ENCODE measurements at places on chromosomes 13 and 19.

- no peak for DNase-seq
Observed at GRCh38 chr13:96844195-96844594, 150.1 kb downstream of the OXGR1 start.

DNA sequence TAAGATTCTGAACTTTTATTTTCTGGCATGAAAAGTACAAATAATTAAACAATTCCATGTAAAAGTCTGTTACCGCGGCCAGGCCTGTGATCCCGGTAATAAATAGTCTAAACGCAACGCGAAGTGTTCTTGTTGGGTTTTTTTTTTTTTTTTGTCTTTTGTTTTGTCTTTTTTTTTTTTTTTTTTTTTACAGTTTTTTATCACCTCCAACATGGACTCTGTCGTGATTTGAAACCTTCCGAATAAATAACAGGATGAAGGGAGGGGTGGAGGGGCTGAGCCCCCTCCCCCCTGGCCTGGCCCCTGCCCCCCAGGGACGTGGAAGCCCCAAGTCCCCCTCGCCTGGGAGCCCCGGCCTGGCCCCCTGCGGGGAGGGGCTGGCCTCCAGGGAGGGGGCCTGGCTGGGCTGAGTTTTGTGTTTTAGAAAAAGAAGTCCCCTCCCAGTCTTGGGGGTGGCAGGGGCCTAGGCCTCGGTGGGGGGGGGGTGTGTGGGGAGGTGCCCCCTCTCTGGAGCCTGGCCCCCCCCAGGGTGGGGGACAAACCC lies 16.0 kb downstream of the PRKCSH start:
- DNase-seq, result no peak

DNA sequence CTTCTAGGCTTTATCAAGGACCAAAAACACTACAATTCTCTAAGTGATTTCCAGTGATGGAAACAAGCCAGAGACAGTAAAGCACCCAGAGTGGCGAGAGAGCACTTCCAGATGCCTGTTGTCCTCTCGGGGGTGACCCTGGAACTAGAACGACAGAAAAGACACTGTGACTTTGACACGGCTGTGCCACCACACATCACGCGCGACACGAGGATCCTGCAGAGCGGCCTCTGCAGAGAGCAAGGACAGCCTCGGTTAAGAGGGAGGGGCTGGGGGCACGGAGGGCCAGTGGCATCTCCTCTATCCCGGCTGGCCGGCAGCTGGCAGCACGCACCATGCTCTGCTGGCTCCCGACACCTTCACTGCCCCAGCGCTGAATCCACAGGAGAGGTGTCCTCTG lies 42.3 kb downstream of the SUGP2 start:
- DNase-seq, result no peak

DNA sequence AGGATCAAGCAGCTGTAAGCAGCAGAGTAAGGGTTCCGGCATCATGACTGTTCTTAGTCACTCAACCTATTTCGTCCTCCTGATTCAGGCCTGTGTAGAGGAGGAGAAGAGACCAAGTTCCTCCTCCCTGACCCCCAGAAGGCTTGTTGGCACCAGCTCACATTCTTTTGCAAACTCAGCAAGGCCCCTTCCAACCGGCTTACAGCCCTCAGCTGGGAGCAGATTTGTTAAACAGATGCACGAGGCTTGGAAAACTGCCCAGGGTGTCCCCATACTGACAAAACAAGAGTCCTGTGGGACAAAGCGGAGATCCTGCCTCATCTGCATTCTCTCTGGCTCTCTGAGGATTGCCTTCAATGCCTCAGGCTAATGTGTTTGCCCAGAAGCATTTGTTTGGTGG lies 113.2 kb upstream of the SOX21 start:
- DNase-seq, result peak; percentile 74

GRCh38 chr13:63075126-63075525 lies 1659.5 kb upstream of the PCDH20 start:
- no peak for DNase-seq

GRCh38 chr19:40445780-40446262 lies 1.7 kb upstream of the SERTAD3 start:
- DNase-seq, result no peak

DNA sequence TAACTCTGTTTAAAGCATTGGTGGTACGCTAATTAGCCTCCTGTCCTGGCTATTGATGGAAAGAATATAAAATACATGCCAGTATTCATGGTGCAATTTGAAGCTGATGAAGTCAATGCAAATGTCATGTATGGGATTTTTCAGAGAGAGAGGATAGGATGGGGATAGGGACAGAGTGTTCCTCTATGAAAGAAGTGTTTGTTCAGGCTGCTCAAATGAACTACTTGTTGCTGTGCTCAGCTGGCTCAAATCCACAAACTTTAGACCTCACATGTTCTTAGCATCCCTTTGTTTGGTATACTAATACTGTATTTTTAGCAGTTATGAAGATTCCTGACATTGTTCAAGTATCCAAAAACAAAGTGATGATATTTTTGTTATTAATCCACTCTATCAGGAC lies 116.5 kb downstream of the SLITRK1 start:
- DNase-seq, result peak; percentile 88

DNA sequence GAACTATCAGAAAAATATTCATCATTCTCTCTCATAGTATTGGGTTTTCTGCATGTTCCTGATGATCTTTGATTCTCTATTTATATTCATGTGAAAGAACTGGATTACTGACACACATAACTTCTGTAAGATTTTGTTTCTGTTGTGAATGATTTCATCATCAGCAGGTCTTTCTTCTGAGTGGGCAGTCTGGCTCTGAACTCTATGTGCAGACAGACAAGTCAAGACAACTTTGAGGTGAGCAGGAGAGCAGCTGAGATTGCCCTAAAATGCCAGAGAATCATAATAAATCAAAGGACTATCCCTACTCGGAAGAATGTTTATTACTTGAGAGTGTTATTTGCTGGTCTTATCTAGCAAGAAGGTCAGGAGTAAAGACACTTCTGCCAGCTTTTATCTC lies 652.1 kb upstream of the GPC6 start:
- DNase-seq, result no peak

GRCh38 chr19:5803752-5804515 lies 933 bp upstream of the NRTN start:
- peak; percentile 40 for DNase-seq

DNA sequence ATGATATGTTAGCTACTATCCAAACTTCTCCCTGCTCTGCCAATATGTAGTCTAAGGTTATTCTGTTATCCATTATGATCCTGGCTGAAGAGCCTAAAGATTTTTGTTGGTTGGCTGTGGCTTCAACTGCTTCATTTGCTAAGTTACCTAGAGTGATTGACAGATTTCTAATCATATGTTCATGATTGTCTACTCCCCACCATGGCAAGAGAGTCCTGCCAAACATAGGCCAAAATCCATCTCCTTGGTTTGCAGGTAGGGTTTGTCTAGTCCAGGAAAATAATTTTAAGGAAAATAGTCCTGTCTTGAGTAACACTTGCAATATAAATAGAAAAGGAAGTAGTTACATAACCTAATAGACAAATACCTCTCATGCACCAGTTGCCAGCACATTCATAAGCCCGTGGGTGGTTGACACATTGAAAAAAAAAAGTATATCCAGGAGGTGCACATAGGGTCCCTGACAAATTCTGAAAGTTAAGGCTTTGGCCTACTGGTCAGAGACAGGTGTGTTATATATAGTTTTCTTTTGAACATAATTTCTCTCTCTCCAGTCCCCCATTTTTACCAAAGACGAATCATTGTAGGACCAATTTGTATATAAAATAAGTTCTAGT lies 5.4 kb upstream of the CBY2 start:
- no peak for DNase-seq

DNA sequence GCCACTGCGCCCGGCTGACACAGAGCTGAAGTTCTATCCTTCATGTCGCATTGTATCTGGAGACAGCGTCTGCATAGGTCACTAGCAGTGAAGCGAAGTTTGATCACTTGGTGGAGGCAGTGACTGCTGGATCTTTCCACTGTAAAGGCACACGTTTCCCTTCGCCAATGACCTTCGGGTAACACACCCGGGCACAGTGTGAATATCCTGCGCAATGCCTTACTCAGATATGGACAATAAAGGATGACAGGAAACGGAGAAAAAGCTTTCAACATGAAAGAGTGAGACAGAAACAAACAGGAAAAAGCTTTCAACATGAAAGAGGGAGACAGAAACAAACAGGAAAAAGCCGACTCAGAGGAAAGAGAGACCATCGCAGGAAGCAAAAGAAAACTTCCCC lies 17.1 kb downstream of the ARL11 start:
- no peak for DNase-seq

GRCh38 chr13:30322428-30322827 lies 15.1 kb upstream of the KATNAL1 start:
- no peak for DNase-seq

DNA sequence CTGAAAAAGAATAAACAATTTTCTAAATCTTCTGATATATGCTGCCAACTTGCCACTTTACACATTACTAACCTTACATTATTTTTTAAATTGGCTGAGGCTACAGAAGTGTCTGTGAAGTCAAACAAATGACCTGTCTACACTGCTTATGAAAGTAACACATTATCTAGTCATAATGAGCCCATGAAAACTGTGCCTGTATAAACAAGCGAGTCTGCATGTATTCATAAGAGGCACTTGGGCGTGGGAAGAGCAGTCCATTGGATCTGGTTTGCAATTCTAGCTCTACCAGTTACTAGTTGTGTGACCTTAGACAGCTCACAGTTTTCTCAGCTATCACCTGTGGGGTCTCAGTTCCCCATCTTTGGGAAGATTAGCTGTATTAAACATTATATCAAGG lies 3.1 kb downstream of the VPS36 start:
- no peak for DNase-seq

- DNase-seq, result peak; percentile 73
Observed at GRCh38 chr13:30422054-30422839, at the start of gene UBE2L5. UBE2L5 (plus strand) TSS chr13:30422493; CDS start chr13:30427991, 5,498 bp downstream.

GRCh38 chr19:18684642-18684993 lies 1.1 kb downstream of the CRTC1 start:
- DNase-seq, result no peak

GRCh38 chr13:29855009-29855408 lies 4.6 kb upstream of the UBL3 start:
- DNase-seq, result no peak

- peak; percentile 68 for DNase-seq
Observed at GRCh38 chr13:36736119-36736726, 62.4 kb downstream of the SERTM1 start.

DNA sequence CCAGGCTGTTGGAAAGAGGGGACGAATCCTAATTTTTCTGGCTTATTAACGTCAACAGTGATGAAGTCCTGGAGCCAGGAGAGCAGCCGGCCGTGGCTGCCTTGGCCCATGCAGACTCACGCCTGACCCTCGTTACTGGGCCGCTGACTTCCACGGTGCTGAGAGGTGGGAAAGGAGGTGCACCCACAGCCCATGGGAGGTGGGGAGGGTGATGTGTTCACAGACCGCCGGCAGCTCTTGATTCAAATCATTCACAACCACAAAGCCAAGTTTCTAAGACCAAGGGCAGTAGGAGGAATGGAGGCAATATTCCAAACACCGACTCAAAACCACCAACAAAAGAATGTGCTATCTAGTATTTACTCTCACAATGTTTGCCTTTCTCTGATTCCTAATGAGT lies 24.3 kb downstream of the COL4A2 start:
- DNase-seq, result no peak

DNA sequence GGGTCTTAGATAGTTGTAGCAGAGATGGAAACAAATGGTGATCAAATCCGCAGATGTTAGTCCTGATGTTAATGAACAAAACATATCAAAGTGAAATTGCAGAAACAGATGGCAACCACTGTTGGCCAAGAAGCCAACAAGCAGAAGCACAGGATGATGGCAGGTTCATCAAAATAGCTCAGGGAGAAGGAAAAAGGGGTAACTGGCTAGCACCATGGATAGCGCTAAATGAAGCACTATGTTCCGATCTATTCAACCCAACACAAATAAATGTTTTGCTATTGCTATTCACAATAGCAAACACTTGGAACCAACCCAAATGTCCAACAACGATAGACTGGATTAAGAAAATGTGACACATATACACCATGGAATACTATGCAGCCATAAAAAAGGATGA lies 413.7 kb downstream of the FGF14 start:
- DNase-seq, result no peak

Data from midbrain (tissue), 1 donor.